ENCODE measurements at places on chromosomes 2 and 18.

DNA sequence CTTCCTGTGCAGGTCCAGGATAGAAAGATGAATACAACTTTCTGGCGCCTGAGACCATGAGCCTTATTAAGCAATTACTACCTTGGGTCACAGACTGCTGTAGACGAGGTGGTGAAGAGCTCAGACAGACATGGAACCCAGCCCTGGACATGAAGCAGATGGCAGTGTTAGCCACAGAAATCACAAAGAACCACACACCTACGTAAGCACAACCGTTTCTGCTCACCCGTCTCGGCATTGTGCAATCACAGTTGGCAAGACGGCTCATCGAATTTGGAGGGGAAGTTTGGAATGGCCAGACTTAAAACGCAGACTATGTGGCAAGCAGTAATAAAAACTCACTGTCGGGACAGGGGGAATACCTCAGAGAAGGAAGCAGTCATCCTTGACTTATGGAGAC is 24.3 kb upstream of the ASPRV1 start:
- no peak for DNase-seq
- no peaks in the 10 kb centered on the region for H3K27me3 ChIP-seq
- no peaks in the 10 kb centered on the region for H3K4me1 ChIP-seq
- H3K4me3 ChIP-seq = no peak overlapping the region

DNA sequence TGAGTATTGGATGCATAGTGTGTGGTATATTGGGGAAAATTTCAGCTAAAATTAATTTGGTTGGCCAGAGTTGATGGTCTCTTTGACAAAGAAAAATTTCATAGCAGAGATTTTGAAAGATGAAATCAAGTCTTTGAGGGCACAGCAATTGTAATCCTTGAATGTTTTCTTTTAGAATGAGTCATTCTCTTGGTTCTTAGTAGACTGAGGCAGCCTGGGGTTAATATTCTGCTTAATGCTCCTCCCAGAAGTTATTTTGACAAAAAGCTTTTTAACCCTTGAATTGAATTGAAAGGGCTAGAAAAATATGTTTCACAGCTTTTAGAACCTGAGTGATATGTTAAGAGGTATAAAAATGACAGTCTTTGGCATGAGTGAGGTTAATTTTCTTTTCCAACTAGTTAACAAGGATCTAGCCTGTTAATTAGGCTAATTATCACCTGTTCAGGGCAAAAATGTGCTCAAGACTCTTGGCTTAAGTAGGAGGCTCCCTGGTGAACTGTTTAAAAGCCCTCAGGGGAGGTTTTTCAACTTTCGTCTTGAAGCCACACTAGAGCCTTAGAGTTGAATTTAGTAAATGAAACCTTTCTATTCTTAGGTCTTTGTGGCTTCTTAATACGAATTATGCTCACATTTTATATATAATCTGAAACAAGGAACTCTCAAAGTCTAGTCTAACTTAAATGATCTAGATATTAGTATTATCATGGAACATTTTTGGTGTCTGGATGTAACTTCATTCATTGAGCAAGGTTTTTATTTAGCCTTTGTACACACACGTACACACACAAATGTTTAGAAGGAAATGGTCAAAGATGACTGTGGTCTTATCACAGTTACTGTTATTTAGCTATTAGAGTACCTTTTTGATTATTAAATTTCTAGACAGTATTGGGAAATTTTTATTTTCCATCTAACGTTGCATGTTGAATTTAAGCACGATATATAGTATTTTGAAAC is 272.5 kb downstream of the ZNF407 start:
- no peak overlapping the region for H3K27ac ChIP-seq
- DNase-seq = no peak
- H3K36me3 ChIP-seq = no peaks in the 10 kb centered on the region
- no peaks in the 10 kb centered on the region for H3K4me1 ChIP-seq
- H3K27me3 ChIP-seq = no peaks in the 10 kb centered on the region

- peaks cover 2% of the 10 kb centered on the region for H3K4me1 ChIP-seq
- H3K27ac ChIP-seq = no peak overlapping the region
- no peak for DNase-seq
- H3K36me3 ChIP-seq = no peaks in the 10 kb centered on the region
- H3K27me3 ChIP-seq = no peaks in the 10 kb centered on the region
These were observed 193.7 kb downstream of the DNER start for GRCh38 chr2:229520691-229521096.

DNA sequence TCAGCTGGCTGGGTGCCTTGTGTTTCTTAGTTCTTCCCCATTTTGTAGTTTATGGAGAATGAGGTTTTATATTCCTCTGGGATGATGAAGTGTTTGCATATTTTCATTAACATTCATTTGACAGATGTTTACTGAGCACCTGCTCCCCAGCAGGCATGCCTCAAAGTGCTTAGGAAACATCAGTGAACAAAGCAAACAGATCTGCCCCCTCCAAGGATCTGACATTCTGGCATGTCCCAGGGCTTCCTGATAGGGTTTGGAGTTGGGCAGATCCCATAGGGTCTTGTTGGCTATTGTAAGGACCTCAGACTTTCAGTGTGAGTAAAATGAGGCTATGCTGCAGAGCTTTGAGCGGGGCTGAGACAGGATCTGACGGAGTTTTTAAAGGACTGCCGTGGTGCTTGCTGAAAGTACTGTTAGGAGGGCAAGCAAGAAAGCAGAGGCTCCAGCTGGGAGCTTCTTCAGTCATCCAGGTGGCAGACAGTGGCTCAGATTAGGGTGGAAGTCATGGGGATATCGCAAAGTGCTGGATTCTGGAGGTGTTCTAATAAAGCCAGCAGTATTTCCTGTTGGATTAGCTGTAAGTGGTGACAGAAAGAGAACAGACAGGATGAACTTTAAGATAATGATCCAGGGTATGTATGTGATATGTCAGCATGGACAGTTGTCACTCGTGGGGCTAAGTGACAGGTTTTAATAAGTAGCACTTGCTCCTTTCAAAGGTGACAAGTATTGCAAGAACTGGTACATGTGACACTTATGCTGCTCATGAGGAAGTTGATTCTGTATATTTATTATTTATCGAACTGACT is 11.3 kb upstream of the IAH1 start:
- no peaks in the 10 kb centered on the region for H3K27me3 ChIP-seq
- H3K36me3 ChIP-seq = peaks cover 15% of the 10 kb centered on the region

DNA sequence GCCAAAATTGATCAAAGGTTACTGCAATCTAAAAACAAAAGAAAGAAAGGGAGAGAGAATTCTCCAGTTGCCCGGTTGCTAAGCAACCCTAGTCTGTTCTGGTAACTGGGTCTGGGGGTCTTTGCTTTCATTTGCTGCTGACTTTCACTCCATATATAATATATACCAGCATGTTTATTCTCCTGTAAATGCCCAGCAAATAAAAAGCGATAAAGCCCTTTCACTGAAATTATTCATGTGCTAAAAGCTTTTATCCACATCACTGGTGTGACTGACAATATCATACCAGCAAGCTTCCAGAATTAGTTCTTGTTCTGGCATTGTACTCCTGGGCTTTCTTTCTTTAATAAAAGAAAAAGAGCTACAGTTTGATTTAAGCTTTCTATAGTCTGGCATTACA is 75.5 kb upstream of the ST8SIA3 start:
- no peak for DNase-seq
- H3K27ac ChIP-seq = no peak overlapping the region
- H3K4me1 ChIP-seq = no peaks in the 10 kb centered on the region
- H3K36me3 ChIP-seq = no peaks in the 10 kb centered on the region
- no peaks in the 10 kb centered on the region for H3K27me3 ChIP-seq

DNA sequence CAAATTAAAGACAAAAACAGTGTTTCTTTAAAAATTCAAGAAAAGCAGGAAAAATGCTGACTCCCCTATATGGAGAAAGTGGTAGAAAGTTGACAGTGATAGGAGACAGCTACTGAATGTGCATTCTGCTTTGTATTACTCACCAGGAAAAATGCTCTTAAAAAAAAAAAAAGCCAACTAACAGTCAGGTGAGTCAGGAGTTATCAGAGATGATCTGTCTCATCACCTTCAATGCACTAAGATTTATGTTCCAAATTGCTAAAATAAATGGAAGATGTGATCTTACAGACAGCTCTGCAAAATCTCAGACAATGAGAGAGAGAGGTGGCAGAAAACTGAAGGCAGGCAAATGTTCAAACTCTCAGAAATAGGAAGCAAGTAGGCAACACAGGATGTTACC is 47.6 kb upstream of the ZNF521 start:
- no peak overlapping the region for H3K4me3 ChIP-seq
- H3K36me3 ChIP-seq = no peaks in the 10 kb centered on the region
- DNase-seq = no peak
- H3K4me1 ChIP-seq = no peaks in the 10 kb centered on the region
- no peak overlapping the region for H3K27ac ChIP-seq

- no peak overlapping the region for H3K27ac ChIP-seq
- H3K4me3 ChIP-seq = no peak overlapping the region
- peak; percentile 79 for DNase-seq
- H3K36me3 ChIP-seq = no peaks in the 10 kb centered on the region
- H3K4me1 ChIP-seq = peaks cover 3% of the 10 kb centered on the region
These were observed 22.5 kb downstream of the C1QL2 start for GRCh38 chr2:119136093-119136492.

GRCh38 chr2:134869946-134870736 is 31.7 kb downstream of the ACMSD start:
- H3K4me3 ChIP-seq = no peak overlapping the region
- H3K27me3 ChIP-seq = no peaks in the 10 kb centered on the region
- H3K36me3 ChIP-seq = no peaks in the 10 kb centered on the region
- H3K27ac ChIP-seq = no peak overlapping the region
- no peak for DNase-seq

GRCh38 chr2:8134473-8134932 is 547.4 kb upstream of the ID2 start:
- no peaks in the 10 kb centered on the region for H3K4me1 ChIP-seq
- H3K36me3 ChIP-seq = no peaks in the 10 kb centered on the region
- no peaks in the 10 kb centered on the region for H3K27me3 ChIP-seq
- no peak overlapping the region for H3K4me3 ChIP-seq

DNA sequence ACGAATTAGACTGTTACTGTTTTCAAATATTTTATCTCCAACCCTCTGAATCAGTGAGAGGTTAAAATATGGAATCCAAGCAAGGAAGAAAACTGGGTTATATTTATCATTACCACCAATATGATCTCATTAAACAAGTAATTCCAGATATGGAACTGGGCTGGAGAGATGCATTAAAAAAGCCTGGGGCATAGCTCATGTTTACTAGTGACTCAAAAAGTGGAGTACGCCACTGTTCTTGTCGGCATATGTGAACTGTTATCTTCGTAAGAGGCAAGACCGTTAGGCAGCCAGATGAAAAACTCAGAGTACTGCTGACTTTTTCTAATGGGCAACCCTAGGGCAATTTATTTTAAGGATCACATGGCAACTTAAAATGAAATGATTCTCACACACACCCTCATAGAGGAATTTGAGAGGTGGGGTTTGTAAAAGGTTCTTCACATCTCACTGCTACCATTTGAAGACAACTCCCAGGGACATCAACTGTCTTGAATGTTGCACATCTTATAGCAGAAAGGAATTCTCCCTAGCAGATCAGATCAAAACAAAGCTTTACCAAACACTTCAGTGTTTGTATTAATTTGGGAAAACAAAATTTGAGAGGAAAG is 105.2 kb upstream of the TFCP2L1 start:
- H3K4me1 ChIP-seq = no peaks in the 10 kb centered on the region
- H3K4me3 ChIP-seq = no peak overlapping the region
- no peaks in the 10 kb centered on the region for H3K27me3 ChIP-seq
- no peak for DNase-seq
- H3K36me3 ChIP-seq = peaks cover 16% of the 10 kb centered on the region

GRCh38 chr2:22579341-22579740 is 805.6 kb upstream of the KLHL29 start:
- no peak for DNase-seq
- H3K4me1 ChIP-seq = no peaks in the 10 kb centered on the region
- H3K4me3 ChIP-seq = no peak overlapping the region
- peaks cover 23% of the 10 kb centered on the region for H3K36me3 ChIP-seq

GRCh38 chr2:46458763-46459500 is 20.4 kb upstream of the TMEM247 start:
- no peak for DNase-seq
- no peaks in the 10 kb centered on the region for H3K36me3 ChIP-seq
- H3K27me3 ChIP-seq = no peaks in the 10 kb centered on the region
- no peak overlapping the region for H3K27ac ChIP-seq
- H3K4me1 ChIP-seq = no peaks in the 10 kb centered on the region
- no peak overlapping the region for H3K4me3 ChIP-seq

DNA sequence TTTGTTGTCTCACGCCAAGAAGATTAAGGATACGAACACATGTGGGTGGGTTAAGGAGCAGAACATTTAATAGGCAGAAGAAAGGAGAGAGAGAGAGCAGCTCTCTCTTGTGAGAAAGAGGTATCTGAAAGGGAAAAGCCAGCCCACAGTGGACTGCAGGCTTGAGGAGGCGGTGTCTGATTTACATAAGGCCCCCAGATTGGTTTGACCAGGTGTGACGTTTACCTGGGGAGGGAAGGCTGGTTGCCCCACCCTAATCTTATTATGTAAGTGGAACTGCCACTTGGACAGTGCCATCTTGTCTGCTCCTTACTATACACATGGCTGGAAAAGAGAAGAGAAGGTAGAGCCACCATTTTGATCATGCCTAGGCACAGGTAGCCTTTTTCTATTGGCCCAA is 189.2 kb downstream of the NCK2 start:
- H3K36me3 ChIP-seq = no peaks in the 10 kb centered on the region
- H3K4me3 ChIP-seq = no peak overlapping the region
- DNase-seq = no peak

DNA sequence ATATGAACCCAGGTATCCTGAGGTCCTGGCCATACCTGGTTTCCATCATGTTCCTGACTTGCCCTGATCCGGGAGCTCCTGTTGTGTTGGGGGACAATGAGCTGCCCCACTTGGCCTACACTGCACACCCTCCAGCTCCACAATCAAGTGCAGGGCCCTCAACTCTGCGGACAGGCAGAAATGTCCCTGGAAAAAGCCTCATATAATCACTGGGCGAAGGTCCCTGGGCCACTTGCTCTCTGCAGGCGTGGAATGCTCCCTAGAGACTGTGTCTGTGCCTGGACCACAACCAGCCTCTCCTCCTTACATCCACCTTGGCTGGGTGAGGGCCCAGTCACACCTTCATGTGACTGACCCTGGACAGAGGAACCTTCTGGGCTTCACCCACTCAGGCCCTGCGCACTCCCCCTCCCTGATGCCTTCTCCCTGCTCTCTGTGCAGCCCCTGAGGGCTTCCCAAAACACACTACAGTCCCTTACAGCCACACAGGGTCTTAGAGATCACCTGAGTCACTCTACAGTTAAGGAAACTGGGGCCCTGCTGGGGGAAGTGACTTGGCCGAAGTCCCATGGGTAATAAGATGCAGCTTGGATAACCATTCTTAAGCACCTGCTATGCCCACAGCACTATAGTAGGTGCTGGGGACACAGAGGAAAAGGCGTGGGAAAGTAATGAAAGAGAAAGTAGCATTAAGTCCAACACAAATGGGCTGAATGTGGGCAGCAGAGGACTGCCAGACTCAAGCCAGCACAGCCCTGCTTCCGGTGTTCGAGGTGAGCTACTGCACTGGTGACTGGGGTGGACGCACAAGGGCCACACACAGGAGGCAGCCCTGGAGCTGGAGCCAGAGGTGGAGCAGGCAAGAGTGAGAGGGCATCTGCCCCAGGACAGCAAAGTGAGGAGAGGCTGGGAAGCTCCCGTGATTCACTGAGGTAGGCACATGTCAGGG is 9.8 kb downstream of the BOLA3 start:
- H3K27me3 ChIP-seq = no peaks in the 10 kb centered on the region
- H3K4me3 ChIP-seq = no peak overlapping the region
- no peaks in the 10 kb centered on the region for H3K4me1 ChIP-seq
- DNase-seq = no peak
- H3K27ac ChIP-seq = no peak overlapping the region
- H3K36me3 ChIP-seq = peaks cover 27% of the 10 kb centered on the region
